ENCODE measurements at places on chromosomes 7 and 10. TPM values are rescaled to one million over a fixed set of nuclear protein-coding genes. Genes with fewer than 3 reads are reported as not detected.

The PTPN20 gene
- 0.07 TPM for total RNA-seq

The HPSE2 gene
- total RNA-seq: not detected

The FRAT1 gene
- total RNA-seq: 5.7 TPM

The JAKMIP3 gene
- total RNA-seq: 0.38 TPM

The AOAH gene
- total RNA-seq: 48.8 TPM

The LDB3 gene
- total RNA-seq: 0.23 TPM

The COL17A1 gene
- total RNA-seq: not detected

The KCND2 gene
- not detected for total RNA-seq

The MINDY4 gene
- 1.3 TPM for total RNA-seq

The TMEM270 gene
- total RNA-seq: not detected
